ENCODE measurements at places on chromosomes 7 and 10.

DNA sequence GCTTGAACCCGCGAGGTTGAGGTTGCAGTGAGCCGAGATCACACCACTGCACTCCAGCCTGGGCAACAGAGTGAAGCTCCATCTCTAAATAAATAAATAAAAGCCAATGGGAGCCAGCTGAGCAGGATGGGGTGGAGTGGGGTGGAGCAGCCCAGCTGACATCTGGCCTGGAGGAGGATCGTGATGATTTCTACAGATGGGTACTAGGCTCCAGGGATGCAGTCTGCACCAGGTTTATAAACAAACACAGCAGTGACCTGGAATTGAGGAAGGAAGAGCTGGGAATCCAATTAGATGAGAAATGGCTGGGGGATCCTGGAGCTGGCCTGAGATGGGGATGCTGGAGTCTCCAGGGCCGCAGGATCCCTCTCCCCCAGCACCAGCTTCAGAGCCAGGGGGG is 7.3 kb upstream of the GRIFIN start:
- DNase-seq: no peak

- DNase-seq: no peak
Measured at GRCh38 chr10:89256962-89257361, 5.4 kb upstream of the LIPA start.

DNA sequence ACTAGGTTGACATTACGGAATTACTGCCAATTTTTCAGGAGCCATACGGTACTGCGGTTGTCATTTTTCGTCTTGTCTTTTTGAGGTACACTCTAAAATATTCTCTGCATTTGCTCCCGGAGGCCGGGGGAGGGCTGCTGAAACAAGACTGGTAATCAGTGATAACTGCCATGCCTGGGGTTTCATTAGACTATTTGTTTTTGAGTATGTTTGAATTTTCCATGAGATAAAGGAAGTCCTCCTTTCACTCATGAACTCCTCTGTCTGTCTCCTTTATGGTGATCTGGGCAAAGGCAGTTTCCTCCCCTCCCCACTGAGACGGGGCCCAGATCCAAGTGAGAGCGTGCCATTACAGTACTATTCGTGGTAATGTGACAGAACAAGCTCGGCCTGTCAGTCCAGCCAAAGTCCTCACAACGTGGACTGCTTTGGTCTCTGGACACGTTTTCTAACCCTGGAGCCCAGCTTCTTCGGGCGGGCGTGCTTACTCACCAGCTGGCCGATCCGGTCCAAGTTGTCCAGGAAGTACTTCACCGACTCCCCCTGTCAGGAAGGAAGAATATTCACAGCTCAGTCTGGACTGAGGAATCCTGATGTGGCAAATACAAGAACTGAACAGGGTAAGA is 45.1 kb downstream of the AMZ1 start:
- no peak for DNase-seq

- no peak for DNase-seq
Measured at GRCh38 chr10:45000752-45001380, at the start of gene ZNF22. Gene ZNF22, plus strand, starts transcription at chr10:45000923. Its CDS starts 2,446 bp downstream, at chr10:45003369.

GRCh38 chr7:70935854-70936253 is 196.1 kb upstream of the GALNT17 start:
- DNase-seq: no peak

- DNase-seq: no peak
Measured at GRCh38 chr7:28155964-28156363, 24.6 kb downstream of the JAZF1 start.

DNA sequence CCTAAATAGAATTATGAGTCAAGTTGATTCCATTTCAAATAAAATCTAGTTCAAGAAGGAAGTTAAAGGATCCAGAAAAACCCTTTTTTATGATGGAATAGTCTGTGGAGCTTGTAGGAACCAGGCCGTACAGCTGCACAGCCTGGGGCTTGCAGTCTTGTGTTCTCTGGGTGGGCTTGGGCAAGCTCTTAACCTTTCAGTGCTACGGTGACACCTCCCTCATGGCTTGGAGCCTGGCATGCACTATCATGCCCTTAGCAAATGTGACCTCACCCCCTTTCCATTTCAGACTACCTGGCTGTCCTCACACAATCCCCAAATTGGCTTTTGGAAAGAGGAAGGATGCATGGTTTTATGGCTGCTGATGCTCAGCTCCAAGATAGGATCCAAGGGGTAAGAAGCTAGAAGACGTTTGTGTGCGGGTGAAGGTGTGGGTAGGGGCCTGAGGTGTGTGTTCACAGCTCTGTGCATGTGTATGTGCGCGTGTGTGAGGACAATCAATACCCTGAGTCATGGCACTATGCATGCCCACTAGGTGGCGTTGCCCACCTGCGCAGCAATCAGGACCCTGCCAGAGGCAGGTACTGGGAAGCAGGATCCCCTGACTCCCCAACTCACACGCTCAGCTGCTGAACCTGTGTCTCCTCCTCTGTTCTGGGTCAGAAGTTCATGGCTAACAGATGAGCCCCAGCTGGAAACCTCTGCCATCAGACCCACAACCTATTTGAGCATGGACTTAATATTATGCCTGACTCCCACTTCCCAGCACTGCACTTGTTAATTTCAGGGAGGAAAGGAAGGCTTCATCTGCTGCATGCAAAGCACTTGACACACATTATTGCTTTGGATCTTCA is 113.4 kb downstream of the PTPN20 start:
- DNase-seq: peak; percentile 25

- no peak for DNase-seq
Measured at GRCh38 chr10:6033954-6034353, 28.2 kb downstream of the IL2RA start.

GRCh38 chr10:28219251-28219650 is 83.6 kb downstream of the MPP7 start:
- DNase-seq: no peak

GRCh38 chr7:142865766-142866165 is 10.9 kb downstream of the EPHB6 start:
- no peak for DNase-seq

GRCh38 chr7:140923358-140924006 is 1.2 kb downstream of the BRAF start:
- DNase-seq: no peak

DNA sequence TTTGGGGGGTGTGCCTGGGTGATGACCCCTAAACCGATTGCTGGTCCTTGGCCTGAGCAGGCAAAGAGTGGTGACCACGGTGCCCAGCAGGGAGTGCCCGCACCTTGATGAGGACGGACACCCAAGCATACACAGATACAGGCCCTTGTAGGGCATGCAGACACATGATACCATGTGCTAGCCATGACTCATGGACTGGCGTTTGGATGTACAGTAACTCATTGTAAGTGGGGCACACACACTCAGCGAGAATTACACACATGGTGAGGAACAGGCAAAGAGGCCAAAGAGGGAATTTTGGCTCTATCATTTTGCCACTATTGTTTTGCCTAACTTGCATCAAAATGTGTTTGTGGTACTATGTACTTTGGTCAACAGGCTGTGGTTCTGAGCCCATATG is 24.1 kb downstream of the KAZALD1 start:
- no peak for DNase-seq

DNA sequence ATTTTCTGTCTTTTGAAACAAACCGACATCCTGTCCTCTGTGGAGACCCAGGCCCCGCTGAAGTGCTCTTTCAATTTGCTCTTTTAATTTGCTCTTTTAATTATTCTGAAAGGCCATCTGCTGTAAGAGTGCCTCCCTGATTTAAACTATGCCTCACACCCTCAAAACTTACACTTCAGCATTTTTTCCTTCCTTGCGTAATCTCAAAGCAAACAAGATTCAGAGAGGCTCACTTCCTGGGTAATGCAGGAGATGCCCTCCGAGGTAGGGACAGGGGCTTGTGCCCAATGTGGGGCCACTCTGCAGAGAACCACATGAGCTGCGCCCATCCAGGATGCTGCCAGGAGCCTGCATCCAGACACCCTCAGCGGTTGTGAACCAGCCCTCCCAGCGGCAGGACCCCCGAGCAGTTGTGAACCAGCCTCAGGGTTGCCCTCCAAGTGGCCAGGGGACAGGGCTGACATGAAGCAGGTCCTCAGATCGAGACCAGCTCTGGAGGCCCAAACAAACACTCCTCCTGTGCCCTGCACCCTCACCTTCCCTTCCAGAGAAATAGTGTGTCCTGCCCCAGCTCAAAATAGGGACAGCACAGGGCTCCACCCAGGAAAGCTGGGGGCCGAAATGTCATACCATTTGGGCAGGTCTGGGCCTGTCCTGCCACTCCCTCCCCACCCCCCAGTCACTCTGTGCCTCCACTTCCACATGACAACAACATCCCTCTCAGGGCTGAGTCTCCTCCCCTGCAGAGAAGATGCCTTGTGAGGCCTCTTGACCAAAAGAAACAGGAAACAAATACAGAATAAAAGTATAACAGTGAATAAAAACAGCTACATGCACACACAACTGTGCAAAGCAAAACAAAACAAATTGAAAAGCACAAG is 190.4 kb downstream of the PTPRN2 start:
- DNase-seq: no peak

DNA sequence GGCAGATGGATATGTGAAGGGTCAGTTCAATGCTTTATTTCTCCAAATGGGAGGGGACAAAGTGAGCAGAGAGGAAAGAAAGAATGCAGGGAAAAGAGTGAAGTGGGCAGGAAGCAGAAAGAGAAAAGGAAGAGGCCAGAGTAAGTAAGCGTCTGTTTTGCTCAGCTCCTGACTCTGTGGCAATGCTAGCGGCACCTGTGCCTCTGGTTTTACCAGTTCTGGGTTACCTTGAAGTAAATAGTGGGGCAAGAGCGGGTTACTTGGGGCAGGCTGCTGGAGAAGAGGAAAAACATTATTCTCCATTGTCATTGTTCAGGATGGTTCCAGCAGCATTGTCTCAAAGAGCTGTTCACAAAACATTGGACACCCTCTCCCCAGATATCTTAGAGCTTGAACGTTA is 1.9 kb downstream of the TAS2R40 start:
- DNase-seq: no peak

GRCh38 chr10:65847436-65848230 is 1078.2 kb upstream of the LRRTM3 start:
- no peak for DNase-seq

GRCh38 chr7:44196450-44196872 is 4.3 kb upstream of the YKT6 start:
- DNase-seq: no peak

DNA sequence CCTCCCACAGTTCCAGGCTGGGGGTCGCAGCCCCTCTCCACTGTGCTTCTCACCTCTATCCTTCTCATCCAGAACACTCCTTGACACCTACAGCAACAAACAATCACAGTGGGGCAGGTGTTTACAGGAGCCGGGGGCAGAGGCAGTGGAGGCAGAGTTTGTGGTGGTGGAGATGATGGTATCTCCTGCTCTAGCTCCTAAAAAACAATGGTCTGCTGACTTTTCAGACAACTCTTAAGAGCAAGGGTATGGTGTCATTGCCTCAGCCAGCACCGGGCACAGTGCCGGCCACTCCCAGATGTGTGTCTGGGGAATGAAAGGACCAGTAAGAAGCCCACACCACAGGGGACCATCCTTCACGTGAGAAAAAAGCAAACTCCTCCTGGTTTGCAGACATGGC is 36.3 kb upstream of the ANTXRL start:
- no peak for DNase-seq

- DNase-seq: no peak
Measured at GRCh38 chr10:112883360-112884178, 66.5 kb upstream of the TCF7L2 start.

- DNase-seq: no peak
Measured at GRCh38 chr10:108303149-108303548, 1138.6 kb upstream of the SORCS1 start.

DNA sequence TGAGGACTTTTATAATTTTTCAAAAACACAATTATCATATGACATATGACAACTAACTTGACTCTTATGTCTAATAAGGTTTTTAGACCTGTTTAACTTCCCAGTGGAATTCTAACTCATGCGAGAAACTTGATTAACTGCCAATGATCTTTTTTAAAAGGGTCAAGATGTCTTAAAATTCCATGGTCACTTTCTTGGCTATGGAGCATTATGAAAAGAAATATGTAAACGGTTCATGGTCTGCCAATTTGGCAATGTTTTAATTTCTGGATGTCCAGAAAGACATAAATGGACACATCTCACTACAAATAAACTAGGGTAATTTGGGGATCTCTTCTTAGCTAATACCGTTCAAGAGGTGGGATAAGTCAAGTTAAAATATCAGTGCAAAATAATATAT is 5.4 kb downstream of the ETV1 start:
- DNase-seq: no peak

DNA sequence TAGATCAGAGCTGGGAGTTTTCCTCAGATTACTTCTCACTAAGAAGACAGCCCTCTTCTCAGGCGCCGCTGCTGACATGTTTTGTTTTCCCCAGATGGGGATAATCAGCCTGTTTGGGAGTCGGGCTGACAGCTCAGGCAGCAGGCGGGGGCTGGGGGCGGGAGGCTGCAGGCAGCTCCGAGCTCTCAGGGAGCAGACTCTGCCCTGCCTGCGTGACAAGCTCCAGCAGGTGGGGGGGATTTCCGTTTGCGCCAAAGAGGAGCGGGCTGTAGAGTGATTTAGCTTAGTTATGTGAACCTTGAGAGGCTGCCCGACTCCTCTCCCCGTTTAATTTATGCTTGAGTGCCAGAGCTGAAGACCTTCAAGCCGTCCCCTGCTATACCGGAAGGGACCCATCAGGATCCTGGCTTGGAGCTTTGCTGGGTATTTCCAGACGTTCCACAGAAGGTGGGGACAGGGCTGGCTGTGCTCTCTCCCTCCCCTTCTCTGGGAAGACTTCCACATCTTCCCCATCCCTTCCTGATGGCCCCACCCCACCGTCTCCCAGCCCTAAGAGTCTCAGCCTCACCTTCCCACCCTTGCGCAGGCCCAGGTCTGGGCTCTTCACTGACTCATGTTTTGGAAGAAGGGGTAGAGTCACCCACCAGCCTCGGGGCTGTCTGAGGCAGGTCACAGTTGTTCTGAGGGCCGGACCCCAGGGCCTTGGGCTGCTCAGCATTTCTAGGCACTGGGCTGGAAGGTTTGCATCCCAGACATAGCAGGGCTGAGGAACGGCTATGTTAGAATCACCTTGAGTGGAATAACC is 24.7 kb upstream of the ADCYAP1R1 start:
- DNase-seq: no peak

- DNase-seq: no peak
Measured at GRCh38 chr7:66105263-66105748, 9.3 kb upstream of the CRCP start.

DNA sequence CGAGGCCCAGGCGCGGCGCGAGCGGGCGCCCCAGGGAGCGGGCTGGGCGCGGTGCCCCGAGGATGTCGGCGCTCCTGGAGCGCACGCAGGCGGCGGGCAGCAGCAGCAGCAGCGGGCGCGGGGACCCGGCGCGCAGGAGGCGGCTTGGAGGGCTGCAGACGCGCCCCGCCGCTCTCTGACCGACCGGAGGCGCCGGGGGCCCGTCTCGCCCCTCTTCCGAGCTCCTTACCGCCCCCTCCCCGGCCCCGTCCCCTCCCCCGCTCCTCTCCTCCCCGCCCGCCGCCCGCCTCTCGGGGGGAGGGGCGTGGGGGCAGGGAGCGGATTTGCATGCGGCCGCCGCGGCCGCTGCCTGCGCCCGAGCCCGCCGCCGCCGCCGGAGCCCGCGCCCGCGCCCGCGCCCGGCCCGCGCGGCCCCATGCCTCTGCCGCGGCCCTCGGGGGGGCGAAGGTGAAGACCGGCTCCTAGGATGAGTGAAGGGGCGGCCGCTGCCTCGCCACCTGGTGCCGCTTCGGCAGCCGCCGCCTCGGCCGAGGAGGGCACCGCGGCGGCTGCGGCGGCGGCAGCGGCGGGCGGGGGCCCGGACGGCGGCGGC is at the start of gene NRG3:
Gene NRG3, plus strand, starts transcription at position 320 of the 592 bp plus-strand sequence.
- DNase-seq: no peak
